ENCODE measurements at places on chromosomes 1 and 21. TPM values are rescaled to one million over a fixed set of nuclear protein-coding genes. Genes with fewer than 3 reads are reported as not detected.

Gene ARHGAP30
- total RNA-seq = 78.9 TPM

Gene GSTM5
- 0.20 TPM for total RNA-seq

Gene NUP210L
- 0.03 TPM for total RNA-seq

Gene CEP170
- total RNA-seq = 38.2 TPM

Gene FABP3
- total RNA-seq = not detected

Gene SAMSN1
- total RNA-seq = 51.2 TPM

Gene TCHH
- not detected for total RNA-seq

GRCh38 chr21:15063081-15063813 is 1.6 kb downstream of the NRIP1 start:
- no peaks in the 10 kb centered on the region for H3K36me3 ChIP-seq
- H3K4me1 ChIP-seq = peaks cover 13% of the 10 kb centered on the region
- H3K27ac ChIP-seq = peak overlapping the region; percentile 69
- peak overlapping the region; percentile 71 for H3K4me3 ChIP-seq
- no peaks in the 10 kb centered on the region for H3K27me3 ChIP-seq

DNA sequence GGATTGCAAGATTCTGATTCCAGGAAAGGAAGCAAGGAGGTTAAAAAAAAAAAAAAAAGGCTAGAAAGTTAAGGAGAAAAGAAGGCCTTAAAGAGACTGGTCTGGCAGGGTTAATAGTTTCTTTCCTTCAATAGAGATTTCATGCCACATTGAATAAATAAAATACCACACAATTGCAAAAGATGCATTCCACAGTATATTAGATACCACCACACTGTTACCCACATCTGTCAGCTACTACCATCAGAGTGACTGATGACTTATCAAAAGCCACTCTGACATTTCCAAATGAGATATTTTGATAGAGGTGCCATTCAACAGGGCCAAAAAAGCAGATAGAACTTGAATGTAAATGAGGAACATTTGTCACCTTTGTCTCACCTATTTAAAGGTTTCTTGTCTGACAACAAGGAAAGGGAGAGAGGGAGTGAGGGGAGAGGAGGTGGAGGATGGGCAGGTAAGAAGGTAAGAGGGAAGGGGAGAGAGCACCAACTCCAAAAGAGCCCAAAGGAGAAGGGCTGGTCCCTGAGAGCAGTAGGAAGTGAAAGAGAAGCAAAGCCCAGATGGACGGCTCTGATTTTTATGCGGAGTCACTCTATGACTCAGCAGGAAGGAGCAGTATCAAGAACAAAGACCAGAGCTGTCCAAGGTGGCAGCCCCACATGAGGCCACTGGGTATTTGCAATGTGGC is 38.3 kb downstream of the LRRN2 start:
- no peaks in the 10 kb centered on the region for H3K36me3 ChIP-seq
- H3K27ac ChIP-seq = no peak overlapping the region
- H3K4me3 ChIP-seq = no peak overlapping the region
- H3K4me1 ChIP-seq = no peaks in the 10 kb centered on the region

DNA sequence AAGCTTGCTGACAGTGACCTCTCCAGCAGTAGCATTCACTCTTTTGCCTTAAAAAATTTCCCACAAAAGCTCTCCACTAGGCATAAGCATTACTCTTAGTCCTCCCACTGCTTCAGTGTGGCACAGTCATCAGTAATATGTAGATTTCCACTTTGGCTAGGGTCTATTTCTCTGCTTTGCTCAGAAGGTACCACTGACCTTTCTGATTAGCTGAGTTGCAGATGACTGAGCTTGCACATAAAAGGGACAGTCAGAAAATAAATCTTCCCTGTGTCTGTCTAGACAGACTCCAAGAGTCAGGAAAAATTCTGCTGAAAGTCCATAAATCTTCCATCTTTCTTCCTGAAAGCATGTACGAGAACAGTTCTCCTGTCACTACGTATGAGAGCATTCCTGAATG is 56.6 kb upstream of the APP start:
- H3K4me3 ChIP-seq = no peak overlapping the region
- no peak overlapping the region for H3K27ac ChIP-seq
- H3K36me3 ChIP-seq = no peaks in the 10 kb centered on the region
- H3K4me1 ChIP-seq = no peaks in the 10 kb centered on the region
- DNase-seq = no peak

DNA sequence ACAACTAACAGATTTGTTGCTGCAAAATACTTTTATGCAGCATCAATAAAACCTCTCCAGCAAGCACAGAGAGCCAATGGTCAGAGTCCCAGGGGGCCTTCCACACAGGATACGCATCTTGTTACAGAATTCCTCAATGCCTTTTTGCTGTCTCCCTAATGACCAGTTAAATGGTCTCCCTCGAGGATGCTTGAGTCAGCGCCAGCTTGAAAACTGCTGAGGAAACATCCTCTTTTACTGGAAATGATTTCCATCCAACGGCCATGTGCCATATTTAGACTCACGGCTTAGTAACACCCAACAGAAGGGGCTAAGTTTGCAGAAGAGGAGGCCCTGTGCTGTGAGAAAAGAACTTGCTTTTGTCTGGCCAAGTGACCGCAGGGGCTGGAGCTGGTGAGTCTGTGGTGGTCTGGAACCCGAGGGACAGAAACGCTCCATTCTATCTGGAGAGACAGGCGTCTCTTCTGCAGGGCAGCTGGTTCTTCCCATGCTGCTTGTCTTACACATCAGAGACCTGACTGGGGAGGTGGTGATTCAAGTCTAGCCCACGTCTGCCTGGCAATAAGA is 496.4 kb downstream of the SETD4 start:
- H3K27ac ChIP-seq = no peak overlapping the region
- H3K4me1 ChIP-seq = no peaks in the 10 kb centered on the region
- H3K36me3 ChIP-seq = no peaks in the 10 kb centered on the region
- DNase-seq = no peak
- no peak overlapping the region for H3K4me3 ChIP-seq
- H3K27me3 ChIP-seq = no peaks in the 10 kb centered on the region

DNA sequence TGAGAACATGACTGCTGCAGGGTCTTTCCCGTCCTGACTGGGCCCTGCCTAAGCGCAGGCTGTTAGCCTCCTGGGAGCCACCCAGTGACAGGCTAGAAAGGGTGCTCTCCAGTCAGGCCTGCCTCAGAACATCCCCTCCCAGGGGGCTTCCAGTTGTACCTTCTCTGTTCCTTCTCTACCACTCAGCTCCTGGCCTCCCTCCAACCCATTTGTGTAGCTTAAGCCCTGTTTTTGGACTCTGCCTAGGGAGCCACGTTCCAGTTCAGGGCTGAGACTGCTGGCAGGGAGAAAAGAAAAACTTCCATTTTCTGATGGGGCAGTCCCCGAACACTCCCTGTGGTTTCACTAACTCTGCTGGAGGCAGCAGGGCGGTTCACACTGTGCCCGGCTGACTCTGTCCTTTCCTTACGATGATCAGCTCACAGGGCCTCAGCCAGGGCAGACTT is 15.3 kb upstream of the POU3F1 start:
- H3K4me3 ChIP-seq = no peak overlapping the region
- no peak overlapping the region for H3K27ac ChIP-seq
- no peaks in the 10 kb centered on the region for H3K4me1 ChIP-seq
- no peak for DNase-seq
- H3K36me3 ChIP-seq = no peaks in the 10 kb centered on the region

- DNase-seq = no peak
- no peaks in the 10 kb centered on the region for H3K36me3 ChIP-seq
- H3K4me1 ChIP-seq = no peaks in the 10 kb centered on the region
- H3K27me3 ChIP-seq = peaks cover 47% of the 10 kb centered on the region
These were observed 3.1 kb upstream of the TDRD5 start for GRCh38 chr1:179588425-179589024.

DNA sequence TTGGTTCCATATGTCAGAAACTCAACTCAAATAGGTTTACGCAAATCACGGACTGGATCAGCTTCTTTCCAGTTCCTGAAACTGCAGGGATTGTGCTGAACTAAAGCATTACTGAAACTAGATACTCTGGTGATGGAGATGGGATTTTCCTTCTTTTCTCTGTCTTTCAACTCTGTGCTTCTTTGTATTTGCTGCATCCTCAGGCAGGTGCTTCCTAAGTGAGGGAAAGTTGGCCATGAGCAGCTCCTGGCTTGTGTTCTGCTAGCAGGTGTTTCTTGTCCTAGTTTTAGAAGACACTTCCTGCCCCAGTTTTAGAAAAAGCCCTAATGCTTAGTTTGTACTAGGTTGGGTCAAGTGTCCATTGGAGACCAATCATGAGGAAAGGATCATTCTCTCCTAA is 86.7 kb upstream of the USP24 start:
- no peaks in the 10 kb centered on the region for H3K27me3 ChIP-seq
- no peaks in the 10 kb centered on the region for H3K36me3 ChIP-seq
- no peak for DNase-seq
- H3K4me3 ChIP-seq = no peak overlapping the region
- H3K4me1 ChIP-seq = no peaks in the 10 kb centered on the region

GRCh38 chr1:32184650-32185049 is 5.2 kb downstream of the TXLNA start:
- H3K4me1 ChIP-seq = peaks cover 36% of the 10 kb centered on the region
- DNase-seq = no peak
- H3K27ac ChIP-seq = no peak overlapping the region
- H3K36me3 ChIP-seq = peaks cover 54% of the 10 kb centered on the region
- no peak overlapping the region for H3K4me3 ChIP-seq
- no peaks in the 10 kb centered on the region for H3K27me3 ChIP-seq

DNA sequence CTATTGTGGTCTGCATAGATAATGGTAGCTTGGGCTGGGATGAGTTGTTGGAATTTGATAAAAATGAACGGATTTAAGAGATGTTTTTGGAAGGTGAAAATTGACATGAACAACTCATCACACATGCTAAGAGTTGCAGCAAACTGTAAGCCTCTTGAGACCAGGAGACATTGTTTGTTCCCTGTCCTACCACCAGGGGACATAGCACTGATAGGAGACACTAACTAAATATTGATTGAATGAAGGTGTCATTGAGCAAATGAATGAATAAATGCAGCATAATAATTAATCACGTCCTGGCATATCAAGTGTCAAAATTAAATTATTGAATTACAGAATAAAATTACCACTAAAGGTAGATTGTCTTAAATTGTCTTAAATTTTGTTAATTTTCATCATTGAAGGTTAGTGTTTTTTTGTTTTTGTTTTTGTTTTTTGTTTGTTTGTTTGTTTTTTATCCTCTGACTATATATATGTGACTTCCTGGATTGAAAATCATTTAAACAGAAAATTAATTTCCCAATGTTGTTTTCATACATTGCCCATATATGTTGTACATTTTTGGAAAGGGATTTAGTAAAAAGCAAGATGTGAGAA is 285.3 kb upstream of the C1orf105 start:
- no peaks in the 10 kb centered on the region for H3K36me3 ChIP-seq
- H3K4me1 ChIP-seq = no peaks in the 10 kb centered on the region
- no peak overlapping the region for H3K4me3 ChIP-seq
- no peaks in the 10 kb centered on the region for H3K27me3 ChIP-seq
- no peak overlapping the region for H3K27ac ChIP-seq

DNA sequence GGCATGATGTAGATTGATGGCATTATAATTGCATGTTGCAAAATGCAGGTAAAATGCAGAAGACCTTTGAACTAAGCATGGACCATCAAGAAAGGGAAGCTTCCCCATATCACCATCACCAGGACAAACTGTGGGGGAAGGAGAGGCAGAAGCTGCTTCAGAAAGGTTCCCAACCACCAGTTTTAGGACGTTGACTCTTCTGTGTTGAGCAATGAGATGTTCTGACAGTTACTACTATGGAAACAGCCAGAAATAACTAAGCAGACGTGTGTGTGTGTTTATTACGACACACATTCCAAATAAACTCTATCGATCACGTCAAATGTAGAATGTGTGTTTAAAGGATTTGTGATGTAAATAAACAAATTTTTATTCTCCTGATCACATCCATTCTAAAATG is 110.2 kb upstream of the PLD5 start:
- H3K4me3 ChIP-seq = no peak overlapping the region
- no peak for DNase-seq
- no peaks in the 10 kb centered on the region for H3K27me3 ChIP-seq
- no peak overlapping the region for H3K27ac ChIP-seq
- H3K36me3 ChIP-seq = no peaks in the 10 kb centered on the region

DNA sequence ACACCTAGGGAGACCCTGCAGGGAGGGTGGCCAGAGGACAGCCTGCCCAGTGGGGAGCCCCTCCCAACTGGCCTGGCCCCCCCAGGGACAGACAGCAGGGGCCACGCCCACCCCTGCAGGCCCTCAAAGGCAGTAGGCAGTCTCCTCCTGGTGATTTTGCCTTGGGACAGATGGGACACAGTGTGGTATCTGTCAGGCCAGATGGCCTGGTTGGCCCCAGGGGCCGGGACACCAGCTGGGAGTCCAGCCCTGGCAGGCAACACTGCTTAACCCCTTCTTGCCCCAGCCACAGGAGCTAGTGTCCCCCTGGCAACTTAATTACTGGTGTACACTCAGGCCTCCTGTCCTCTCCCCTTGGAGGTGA is 17.8 kb downstream of the IFFO2 start:
- DNase-seq = no peak
- H3K27me3 ChIP-seq = no peaks in the 10 kb centered on the region
- H3K27ac ChIP-seq = peak overlapping the region; percentile 24
- peaks cover 13% of the 10 kb centered on the region for H3K36me3 ChIP-seq
- H3K4me1 ChIP-seq = peaks cover 98% of the 10 kb centered on the region
- no peak overlapping the region for H3K4me3 ChIP-seq

DNA sequence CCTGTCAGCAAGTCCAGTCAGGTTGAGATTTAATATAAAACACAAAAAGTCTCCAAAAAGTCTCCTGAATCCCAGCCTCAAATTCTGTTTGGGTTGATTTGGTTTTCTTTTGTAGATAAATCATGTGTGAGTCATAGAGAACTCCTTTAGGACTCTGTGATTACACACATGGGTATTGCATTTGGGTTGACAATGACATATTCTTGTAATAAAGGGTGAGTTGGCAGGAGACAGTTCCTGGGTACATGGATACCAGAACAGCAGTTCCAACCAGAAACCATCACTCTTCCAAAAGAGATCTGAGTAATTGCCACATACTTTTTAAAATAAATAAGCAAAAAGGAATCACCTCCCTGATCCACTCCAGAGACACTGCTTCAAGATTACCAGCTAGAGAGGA is 8.9 kb downstream of the CR2 start:
- DNase-seq = no peak
- H3K27me3 ChIP-seq = no peaks in the 10 kb centered on the region
- no peak overlapping the region for H3K27ac ChIP-seq
- no peak overlapping the region for H3K4me3 ChIP-seq
- no peaks in the 10 kb centered on the region for H3K36me3 ChIP-seq
- peaks cover 30% of the 10 kb centered on the region for H3K4me1 ChIP-seq

DNA sequence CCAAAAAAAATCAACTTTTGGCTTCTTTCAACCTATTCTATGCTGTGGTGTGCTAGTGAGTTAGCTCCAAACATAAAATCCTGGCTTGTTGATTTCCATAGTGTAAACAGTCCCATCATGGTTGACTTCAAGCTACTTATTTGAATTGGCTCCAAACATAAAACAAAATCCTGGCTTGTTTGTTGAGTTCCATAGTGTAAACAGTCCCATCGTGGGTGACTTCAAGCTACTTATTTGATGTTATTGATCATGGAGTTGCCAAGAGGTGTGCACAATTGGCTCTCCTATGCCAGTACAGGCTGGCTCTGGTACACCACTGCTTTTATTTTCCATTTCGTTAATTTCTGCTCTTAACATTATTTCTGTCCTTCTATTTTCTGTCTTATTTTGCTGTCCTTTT is 1.8 kb upstream of the COA6 start:
- no peaks in the 10 kb centered on the region for H3K27me3 ChIP-seq
- peaks cover 10% of the 10 kb centered on the region for H3K36me3 ChIP-seq
- no peak for DNase-seq

- no peaks in the 10 kb centered on the region for H3K27me3 ChIP-seq
- no peak for DNase-seq
- no peak overlapping the region for H3K27ac ChIP-seq
- H3K4me3 ChIP-seq = no peak overlapping the region
- H3K4me1 ChIP-seq = peaks cover 9% of the 10 kb centered on the region
These were observed 71.2 kb upstream of the DUSP10 start for GRCh38 chr1:221812905-221813597.

Measured in CD4-positive, alpha-beta T cell (primary cell).